Neural progenitor cell (in vitro differentiated cells): ENCODE measurements at places on chromosomes 12 and 14. TPM values are rescaled to one million over a fixed set of nuclear protein-coding genes. Genes with fewer than 3 reads are reported as not detected.
A peak's percentile ranks its signal among the peaks of the same experiment; 100 is the strongest.

DNA sequence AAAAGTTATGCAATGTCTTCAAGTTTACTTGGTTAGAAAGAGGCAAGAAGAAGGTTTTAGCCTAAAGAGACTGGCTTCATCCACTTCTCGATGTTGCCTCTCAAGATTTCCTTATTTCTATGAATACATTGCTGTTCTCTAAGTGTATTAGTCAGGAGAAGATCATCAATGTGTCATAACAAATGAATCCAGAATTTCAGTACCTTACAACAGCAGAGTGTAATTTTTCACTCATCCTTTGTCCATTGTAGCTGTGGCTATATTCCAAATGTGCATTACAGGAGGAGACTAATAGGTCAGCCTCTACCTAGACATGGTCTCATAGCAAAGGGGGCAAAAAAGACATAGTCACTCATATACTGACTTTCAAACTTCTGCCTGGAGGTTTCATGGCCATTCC is 579.1 kb downstream of the PRKD1 start:
- DNase-seq: no peak
- H3K4me3 ChIP-seq: no peak overlapping the region
- H3K27me3 ChIP-seq: no peaks in the 10 kb centered on the region
- H3K27ac ChIP-seq: no peak overlapping the region

- no peak overlapping the region for H3K27ac ChIP-seq
- H3K4me3 ChIP-seq: no peak overlapping the region
- no peaks in the 10 kb centered on the region for H3K36me3 ChIP-seq
- H3K4me1 ChIP-seq: no peaks in the 10 kb centered on the region
- no peaks in the 10 kb centered on the region for H3K27me3 ChIP-seq
- DNase-seq: no peak
Measured at GRCh38 chr12:6392504-6392903, 8.5 kb downstream of the LTBR start.

NOP9 gene
- 14.8 and 24.7 TPM in 2 replicates for total RNA-seq

DNA sequence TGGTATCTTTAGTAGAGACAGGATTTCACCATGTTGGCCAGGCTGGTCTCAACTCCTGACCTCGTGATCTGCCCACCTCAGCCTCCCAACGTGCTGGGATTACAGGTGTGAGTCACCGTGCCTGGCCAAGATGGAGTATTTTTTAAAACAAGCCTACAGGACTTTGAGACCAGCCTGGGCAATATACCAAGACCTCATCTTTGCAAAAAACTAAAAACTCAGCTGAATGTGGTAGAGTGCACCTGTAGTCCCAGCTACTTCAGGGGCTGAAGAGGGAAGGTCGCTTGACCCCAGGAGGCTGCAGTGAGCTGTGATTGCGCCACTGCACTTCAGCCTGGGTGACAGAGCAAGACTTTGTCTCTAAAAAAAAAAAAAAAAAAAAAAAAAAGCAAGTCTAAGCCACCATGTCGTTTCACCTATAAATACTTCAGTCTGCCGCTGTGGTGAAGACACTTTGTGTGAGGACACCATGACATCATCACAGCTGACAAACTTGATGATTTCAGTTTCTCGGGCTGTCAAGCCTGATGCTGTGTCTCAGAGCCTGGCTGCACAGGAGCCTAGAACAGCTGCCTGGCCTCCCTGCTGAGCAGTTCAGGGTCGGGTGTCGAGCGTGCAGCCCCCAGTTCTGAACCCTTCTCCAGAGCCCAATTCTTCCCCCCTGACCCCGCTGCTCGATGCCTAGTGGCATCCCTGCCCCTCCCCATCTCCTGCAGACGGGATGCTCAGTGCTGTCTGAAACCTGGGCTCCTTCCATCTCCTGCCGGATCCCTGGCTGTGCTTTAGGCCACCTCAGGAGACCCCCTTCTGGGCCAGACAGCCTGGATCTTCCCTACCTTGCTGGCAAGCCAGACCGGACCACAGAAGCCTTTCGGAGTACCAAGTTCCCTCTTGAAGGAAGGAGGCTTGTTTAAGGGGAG is 119.2 kb upstream of the EVL start:
- H3K27ac ChIP-seq: no peak overlapping the region
- H3K4me3 ChIP-seq: no peak overlapping the region
- peaks cover 3% of the 10 kb centered on the region for H3K4me1 ChIP-seq
- H3K36me3 ChIP-seq: peaks cover 9% of the 10 kb centered on the region
- DNase-seq: no peak
- no peaks in the 10 kb centered on the region for H3K27me3 ChIP-seq

- no peak overlapping the region for H3K27ac ChIP-seq
- H3K27me3 ChIP-seq: no peaks in the 10 kb centered on the region
- no peak for DNase-seq
- H3K4me3 ChIP-seq: no peak overlapping the region
Measured at GRCh38 chr14:104591506-104592291, 12.1 kb downstream of the C14orf180 start.

OR6C2 gene
- not detected in 2 replicates for total RNA-seq

GRCh38 chr12:94674051-94674451 is 23.7 kb upstream of the TMCC3 start:
- H3K4me1 ChIP-seq: peaks cover 4% of the 10 kb centered on the region
- no peak for DNase-seq
- no peak overlapping the region for H3K4me3 ChIP-seq
- H3K36me3 ChIP-seq: no peaks in the 10 kb centered on the region
- no peak overlapping the region for H3K27ac ChIP-seq

DNA sequence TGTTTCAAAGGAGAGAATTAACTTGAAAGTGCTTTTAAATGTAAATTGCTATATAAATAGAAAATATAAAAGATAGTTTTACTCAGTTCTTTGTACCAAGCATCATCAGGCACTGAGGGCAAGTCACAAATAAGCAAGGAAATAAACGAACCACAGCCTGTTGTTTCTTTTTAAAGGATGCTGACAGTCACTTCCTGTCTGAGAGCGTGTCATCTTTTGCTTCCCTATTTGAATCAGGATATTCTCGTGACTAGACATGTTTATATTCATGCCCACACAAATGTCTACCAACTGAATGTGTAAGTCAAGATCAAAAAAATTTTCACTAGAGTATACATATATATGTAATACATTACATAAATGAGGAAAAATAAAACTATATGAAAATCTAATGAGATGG is 31.4 kb upstream of the SLC2A13 start:
- no peak overlapping the region for H3K4me3 ChIP-seq
- no peaks in the 10 kb centered on the region for H3K36me3 ChIP-seq
- DNase-seq: no peak
- H3K27me3 ChIP-seq: no peaks in the 10 kb centered on the region
- H3K27ac ChIP-seq: no peak overlapping the region

HOXC10 gene
- not detected in 2 replicates for total RNA-seq

A2M gene
- 0.03 TPM in 1 of 2 replicates, not detected in the other for total RNA-seq

DNA sequence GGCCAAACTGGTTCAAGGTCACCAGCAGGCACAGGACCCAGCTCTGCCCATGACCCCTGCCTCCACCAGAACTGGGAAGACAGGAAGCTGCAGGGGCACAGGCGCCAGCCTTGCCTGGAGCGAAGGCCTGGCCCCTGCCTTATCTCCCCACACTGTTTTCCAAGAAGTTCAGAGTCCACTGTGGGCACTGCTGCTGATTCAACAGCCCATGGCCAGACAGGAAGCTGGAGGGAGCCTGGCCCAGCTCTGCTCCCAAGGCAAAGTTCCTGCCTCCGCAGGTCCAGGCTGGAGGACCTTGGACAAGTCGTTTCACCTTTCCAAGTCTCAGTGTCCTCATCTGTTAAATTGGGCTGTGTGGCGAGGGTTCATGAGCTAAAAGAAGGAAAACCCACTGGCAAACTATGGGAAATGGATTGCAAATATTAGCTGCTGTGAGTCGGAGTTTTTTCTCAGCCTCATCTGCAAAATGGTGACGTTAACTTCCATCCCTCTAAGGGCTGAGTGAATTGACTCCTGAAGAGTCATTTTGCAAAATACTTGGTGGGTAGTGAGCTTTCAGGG is 1.2 kb downstream of the PHETA1 start:
- peak overlapping the region; percentile 66 for H3K4me3 ChIP-seq
- H3K27me3 ChIP-seq: peaks cover 23% of the 10 kb centered on the region

DNA sequence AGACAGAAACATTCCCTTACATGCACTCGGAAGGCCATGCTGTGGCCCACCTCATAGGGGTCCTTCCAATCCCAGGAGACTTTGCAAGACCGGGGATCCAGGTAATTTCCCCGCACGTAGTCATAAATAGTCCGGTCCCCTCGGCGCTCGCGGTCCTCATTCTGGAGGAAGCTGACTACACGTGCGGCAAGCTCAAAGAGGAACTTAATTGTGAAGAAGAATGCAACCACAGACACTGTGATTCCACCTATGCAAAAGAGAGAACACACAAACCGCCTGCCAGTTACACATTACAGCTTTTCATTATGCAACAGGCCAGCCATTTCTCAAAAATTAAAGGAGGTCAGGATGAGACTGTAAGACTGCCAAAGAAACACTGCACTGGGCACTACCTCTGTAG is 28.4 kb downstream of the AREL1 start:
- no peak overlapping the region for H3K27ac ChIP-seq
- H3K4me3 ChIP-seq: no peak overlapping the region
- H3K36me3 ChIP-seq: no peaks in the 10 kb centered on the region
- H3K27me3 ChIP-seq: no peaks in the 10 kb centered on the region

KLRG1 gene
- total RNA-seq: 4.7 and 26.9 TPM in 2 replicates

P2RX7 gene
- total RNA-seq: 0.46 and 0.71 TPM in 2 replicates

B3GNT4 gene
- 0.30 and 0.53 TPM in 2 replicates for total RNA-seq

DNA sequence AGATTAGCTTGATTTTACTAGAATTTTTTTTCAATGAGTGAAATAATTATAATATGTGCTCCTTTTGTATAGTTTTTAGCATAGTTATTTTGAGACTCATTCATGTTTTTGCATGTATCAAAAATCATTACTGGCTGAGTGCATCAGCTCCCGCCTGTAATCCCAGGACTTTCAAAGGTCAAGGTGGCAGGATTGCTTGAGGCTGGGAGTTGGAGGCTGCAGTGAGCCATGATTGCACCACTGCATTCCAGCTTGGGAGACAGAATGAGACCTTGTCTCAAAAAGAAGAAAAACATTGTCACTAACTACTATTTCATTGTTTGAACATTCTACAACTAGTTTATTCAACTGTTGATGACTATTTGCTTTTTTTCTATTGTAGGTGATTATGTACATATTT is 802.7 kb downstream of the SLC16A7 start:
- H3K4me3 ChIP-seq: no peak overlapping the region
- DNase-seq: no peak
- no peak overlapping the region for H3K27ac ChIP-seq
- H3K27me3 ChIP-seq: no peaks in the 10 kb centered on the region

ESPL1 gene
- 34.3 and 54.0 TPM in 2 replicates for total RNA-seq

- peaks cover 5% of the 10 kb centered on the region for H3K4me1 ChIP-seq
- peaks cover 16% of the 10 kb centered on the region for H3K27me3 ChIP-seq
- H3K4me3 ChIP-seq: no peak overlapping the region
Measured at GRCh38 chr12:51593539-51593938, 2.5 kb downstream of the SCN8A start.

DNA sequence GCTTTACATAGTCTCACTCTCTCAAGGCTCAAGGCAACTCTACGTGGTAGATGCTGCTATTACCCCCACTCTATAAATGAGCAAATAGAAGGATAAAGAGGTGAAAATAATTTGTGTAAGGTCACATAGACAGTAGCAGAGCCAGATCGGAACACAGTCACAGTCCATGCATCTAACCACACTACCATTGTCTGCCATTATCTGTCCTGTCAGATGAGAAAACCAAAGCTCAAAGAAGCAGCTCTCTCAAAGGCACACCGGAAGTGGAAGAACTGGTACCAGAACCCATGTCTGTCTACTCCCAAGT is 134.4 kb upstream of the NUDT4 start:
- no peak overlapping the region for H3K27ac ChIP-seq
- peaks cover 16% of the 10 kb centered on the region for H3K4me1 ChIP-seq
- no peak overlapping the region for H3K4me3 ChIP-seq
- H3K36me3 ChIP-seq: no peaks in the 10 kb centered on the region
- DNase-seq: no peak

DNA sequence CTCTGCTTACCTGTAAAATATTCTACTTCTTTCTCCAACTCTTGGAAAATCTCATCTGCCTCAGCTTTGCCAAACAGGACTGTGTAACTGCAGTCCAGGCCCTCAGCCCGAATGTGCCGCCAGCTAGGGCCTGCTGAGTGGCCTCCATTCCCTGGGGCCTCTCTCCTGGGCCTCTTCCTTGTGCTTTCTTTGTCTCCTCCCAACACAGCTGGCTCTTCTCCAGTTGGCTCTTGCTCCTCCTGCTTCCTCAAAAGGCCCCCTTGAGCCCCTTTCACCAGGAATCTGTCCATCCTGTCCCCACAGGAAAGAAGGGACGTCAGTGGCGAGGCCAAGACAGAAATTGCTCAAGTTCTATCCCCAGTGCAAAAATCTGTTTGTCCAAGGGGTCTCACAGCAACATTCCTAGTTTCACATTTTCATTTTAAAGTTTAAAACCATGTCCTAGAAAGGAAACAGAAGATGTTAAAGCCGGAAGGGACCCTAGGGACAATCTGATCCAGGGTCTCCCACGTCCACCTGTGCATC is 713 bp downstream of the ALKBH2 start:
- H3K27ac ChIP-seq: no peak overlapping the region
- peaks cover 6% of the 10 kb centered on the region for H3K4me1 ChIP-seq
- H3K27me3 ChIP-seq: no peaks in the 10 kb centered on the region
- H3K4me3 ChIP-seq: peak overlapping the region; percentile 18
- no peaks in the 10 kb centered on the region for H3K36me3 ChIP-seq

- H3K4me3 ChIP-seq: no peak overlapping the region
- H3K27me3 ChIP-seq: no peaks in the 10 kb centered on the region
Measured at GRCh38 chr14:50812856-50813543, 18.0 kb downstream of the NIN start.

- H3K27me3 ChIP-seq: no peaks in the 10 kb centered on the region
- no peak for DNase-seq
- H3K4me3 ChIP-seq: no peak overlapping the region
- no peaks in the 10 kb centered on the region for H3K36me3 ChIP-seq
- no peaks in the 10 kb centered on the region for H3K4me1 ChIP-seq
- H3K27ac ChIP-seq: no peak overlapping the region
Measured at GRCh38 chr12:68038650-68039049, 49.4 kb downstream of the IFNG-AS1 start.

SCYL2 gene
- 62.0 and 151 TPM in 2 replicates for total RNA-seq

DNA sequence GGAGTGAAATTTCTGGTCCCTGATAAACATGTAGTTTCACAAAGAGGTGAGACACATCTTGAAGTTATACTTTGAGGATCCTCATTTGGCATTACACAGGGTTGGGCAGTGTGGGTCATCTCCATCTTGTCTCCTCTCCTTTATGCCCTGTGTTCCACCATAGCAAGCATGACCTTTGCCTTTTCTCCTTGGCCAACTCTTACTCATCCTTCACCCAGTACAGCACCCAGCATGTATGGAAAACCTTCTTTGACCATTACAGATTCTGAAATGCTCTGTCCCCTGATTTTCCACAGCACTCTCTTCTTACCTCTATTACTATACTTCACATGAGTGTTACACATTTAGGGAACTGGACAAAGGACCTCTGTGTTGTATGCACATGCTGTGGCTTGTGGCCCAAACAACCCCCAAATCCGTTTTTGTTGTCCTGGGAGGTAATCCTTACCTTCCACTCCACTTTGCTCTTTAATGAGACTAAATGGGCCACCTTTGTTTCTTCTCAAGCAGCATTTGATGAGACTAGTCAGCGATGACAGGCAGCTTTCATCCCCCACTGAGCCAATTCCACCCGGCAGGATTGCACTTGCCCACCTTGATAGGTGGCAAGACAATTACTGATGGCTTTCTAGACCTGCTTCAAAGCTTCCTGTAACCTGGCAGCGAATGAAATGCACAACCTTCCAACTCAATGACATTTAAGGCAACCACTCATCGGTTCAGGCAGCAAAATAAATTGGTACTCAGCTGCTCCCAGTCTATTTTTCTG is 163.5 kb downstream of the MON2 start:
- no peak overlapping the region for H3K4me3 ChIP-seq
- no peaks in the 10 kb centered on the region for H3K36me3 ChIP-seq
- no peak for DNase-seq
- no peak overlapping the region for H3K27ac ChIP-seq
- H3K27me3 ChIP-seq: peaks cover 36% of the 10 kb centered on the region
- peaks cover 64% of the 10 kb centered on the region for H3K4me1 ChIP-seq
